ENCODE measurements at places on chromosomes 2 and 18.

DNA sequence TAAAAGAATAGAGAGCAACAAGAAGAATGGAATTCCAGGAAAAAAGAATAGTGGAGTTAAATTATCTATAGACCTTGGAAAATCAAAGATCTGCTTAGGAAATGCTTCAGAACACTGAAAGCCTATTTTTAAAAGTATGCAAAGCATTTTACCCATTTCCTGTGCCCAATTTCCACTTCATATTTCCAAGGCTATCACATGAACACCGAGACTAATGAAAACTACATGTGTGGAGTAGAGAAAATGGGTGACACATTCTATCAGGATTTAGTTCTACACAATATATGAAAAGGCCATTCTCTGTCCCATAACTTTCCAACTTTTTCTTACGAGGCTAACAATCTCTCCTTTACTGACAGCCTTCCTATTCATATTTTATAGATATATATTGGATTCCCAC, 279.4 kb downstream of the CCDC178 start:
- no peak for DNase-seq

- peak; percentile 5 for DNase-seq
Measured at GRCh38 chr18:78871618-78872017, 108.0 kb upstream of the SALL3 start.

- peak; percentile 71 for DNase-seq
Measured at GRCh38 chr2:132438691-132439090, 22.1 kb downstream of the GPR39 start.

- DNase-seq, result no peak
Measured at GRCh38 chr2:96859099-96859649, 1.4 kb upstream of the ANKRD39 start.

- no peak for DNase-seq
Measured at GRCh38 chr2:240412975-240413812, 22.3 kb upstream of the GPC1 start.

All from skin of body (tissue), 3 donors.